Amniotic stem cell (primary cell): ENCODE measurements at places on chromosomes 7 and 10.

DNA sequence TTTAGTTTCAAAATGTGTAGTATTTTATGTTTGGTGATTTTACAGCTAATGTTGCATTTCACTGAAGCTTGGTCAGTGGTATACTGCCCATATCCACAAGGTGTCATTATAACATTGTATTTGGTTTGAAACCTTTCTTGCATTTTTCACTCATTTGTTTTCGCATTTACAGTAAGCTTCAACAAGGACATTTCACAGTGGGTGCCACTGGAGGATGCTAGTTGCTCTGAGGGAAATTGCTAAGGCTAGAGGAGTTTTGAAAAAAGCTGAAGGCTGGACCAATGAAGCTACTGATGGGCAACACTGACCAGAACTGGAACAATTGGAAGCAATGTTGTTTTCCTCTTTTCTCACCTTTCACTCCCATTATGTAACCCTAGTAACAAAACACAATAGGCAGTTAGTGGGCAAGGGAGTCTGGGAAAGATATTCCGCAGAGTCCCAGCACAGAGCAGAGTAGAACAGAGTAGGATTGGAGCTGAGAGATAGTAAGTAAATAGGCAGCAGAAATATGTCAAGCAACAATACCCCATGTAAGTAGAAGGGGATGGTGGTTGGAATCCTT is 23.6 kb upstream of the SRI start:
- DNase-seq, result no peak

DNA sequence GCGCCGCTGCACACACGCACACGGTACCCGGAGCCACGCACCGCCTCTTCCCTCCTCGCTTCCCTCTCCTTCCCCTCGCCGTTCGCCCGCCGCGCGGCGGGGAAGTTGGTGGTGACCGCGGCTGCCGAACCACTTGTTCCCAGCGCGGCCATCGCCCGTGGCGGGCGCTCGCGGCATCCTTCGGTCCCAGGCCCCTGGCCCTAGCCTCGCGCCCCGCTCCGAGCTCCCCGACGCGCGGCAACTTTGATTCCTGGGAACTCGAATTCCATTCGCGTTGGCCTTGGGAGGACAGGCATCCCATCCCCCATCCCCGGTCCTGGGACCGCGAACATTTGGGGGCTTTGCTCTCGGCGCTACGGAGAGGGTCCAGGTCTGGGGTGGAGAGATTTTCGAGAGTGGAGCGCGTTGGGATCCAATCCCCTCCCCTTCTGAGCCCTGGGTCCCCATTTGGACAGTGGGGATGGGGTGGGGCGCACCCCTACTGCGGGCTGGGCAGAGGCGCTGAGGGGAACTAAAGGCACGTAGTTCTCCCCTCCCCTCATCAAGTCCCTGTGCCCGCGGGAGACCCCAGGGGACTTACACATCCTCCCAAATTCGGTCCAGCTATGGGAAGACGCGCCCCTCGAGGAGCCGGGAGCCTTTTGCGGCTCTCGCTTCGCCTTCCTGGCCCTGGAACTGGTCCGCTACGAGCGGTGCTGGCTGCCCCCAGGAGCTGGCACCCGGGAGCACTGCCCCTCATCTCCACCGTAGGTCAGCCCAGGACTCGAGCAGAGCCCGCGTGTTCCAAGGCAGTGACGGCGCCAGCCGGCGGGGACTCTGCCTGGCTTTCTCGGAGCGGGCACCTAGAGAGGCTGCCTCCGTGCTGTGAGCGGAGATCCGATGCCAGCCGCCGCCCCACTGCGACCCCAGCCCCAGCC is 834 bp downstream of the CDH23 start:
- no peak for DNase-seq

DNA sequence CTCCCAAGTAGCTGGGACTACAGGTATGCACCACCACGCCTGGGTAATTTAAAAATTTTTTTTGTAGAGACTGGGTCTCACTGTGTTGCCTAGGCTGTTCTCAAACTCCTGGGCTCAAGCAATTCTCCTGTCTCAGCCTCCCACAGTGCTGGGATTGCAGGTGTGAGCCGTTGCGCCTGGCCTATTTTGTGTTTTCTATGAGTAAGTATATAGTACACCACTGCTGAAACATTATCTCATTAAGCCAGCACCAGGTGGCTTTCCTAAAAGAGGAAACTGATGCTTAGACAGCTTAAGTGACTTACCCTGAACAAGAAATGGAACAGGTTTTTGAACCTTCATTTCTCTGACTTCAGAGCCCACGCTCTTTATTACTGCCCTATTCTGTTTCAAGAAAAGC is 7.8 kb upstream of the PTPN12 start:
- no peak for DNase-seq

- no peak for DNase-seq
These were observed 5.1 kb upstream of the MACC1 start for GRCh38 chr7:20222219-20222828.

DNA sequence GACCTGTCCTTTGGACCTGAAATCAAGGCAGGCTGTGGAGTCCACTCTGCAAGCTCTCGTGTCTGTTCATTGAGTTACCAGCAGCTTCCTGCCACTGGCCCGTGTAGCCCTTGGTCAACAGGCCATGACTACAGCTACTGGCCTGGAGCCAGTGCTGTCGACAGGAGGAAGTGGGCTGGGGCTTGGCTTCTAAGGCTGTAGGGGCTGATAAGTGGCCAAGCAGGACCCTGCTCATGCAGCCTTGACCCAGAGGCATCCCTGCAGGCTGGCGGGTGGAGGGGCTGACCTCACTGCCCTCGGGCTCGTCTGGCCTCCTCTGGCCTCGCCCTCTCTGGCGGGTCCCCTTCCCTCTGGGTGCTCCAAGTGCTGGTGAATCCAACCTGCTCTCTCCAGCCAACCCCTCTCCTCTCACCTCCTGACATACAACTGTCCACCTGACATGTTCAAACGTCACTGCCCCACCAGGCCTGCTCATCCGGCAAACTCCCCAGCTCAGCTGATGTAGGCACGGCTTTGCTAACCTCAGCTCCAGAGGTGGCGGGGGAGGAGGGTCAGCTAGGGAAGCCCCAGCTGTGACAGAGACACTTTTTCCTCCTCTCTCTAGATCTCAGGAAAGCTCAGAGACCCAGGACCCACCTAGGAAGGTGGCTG is 188.6 kb upstream of the LYZL2 start:
- DNase-seq, result no peak

DNA sequence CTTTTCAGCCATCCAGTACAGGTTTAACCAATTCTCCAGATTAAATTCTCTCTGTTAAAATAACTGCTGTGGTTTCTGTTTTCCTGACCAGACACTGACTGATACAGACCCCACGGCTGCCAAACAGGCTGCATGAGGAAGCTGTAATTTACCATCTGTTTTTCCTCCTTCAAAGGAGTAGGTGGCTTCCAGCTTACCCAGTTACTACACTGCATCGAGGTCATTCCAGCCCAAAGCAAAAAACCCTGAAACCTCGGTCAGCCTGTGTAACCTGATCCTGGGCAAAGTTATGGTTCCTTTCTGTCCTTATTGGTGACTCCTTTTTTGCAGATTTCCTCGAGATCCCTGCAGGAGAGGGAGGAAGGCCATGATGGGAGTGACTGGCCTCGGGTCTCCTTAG is 27.9 kb upstream of the LOXL4 start:
- DNase-seq, result no peak

GRCh38 chr7:128893251-128894100 is 17.0 kb downstream of the KCP start:
- no peak for DNase-seq

DNA sequence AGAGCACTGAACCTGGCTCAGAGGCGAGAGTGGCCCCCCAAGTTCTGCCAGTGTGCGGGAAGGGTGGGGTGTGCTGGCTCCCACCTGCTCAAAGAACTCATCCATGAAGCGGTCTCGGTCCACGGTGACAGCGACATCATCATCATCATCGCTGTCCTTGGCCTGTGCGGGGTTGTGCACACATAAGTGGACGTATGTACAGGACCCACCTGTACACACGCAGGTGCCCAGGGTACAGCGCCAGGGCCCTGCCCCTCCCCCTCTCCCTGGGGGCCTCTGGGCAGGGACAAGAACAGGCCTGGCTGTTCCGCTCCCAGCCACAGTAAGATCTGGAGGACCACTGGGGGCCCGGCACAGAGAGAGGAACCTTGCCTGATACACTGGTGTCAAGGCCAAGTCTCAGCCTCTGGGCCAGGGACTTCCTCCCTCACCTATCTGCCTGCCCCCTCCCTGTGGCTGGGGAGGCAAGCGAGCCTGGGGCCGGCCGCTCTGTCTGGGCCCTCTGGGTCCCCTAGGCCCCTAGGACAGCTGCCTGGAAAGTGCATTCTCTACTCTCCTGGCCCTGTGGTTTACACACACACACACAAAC is 10.4 kb downstream of the STX1A start:
- DNase-seq, result no peak

DNA sequence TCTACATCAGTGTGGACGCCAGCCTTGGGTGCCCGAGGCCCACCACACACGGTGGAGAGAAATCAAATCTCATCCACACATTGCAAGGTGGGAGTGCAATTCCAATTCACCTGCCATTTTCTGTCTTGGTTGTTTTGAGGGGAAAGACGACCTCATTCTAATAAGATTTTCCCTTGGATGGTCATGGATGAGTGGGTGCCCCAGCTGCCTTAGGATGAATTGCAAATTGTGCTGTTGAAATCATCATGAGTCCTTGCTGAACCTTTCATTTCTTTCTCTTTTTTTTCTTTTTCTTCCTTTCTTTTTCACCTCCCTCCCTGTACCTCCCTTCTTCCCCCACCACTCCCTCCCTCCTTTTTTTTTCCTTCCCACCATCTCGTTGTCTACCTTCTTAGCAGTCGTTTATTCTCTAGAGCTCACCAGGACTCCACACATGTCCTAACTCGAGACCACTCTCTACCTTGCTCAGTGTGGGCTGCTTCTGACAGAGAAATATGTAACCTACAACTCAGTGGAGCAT is 266.9 kb upstream of the NFE2L3 start:
- DNase-seq, result no peak

GRCh38 chr7:24411226-24411625 is 127.2 kb downstream of the NPY start:
- no peak for DNase-seq

DNA sequence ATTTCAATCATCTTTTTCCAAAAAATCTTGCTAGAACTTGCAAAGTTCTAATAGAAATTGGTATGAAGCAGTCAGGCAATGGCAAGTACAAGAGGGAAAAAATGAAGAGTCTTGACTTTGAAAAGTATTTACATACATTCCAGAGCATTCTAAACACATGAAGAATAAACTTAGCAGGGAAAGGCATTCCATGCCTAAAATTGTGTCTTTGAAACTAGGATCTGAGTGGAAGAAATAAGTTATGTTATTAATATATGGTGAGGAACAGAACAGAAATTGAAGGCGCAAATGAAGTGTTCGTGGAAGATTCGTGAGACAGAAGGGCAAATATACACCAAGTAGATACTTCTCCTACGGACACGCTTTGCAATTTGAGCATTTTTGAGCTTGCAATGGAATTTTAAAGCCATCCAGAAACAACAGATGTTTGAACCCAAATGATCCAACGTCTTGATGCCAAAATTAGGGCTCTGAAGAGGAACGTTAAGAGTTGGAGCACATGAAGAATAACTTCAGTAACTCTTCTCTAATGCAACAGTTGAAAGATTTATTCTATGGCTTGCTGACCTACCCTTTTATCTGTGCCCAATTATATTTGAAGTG is 40.6 kb upstream of the SEPTIN7 start:
- DNase-seq, result no peak

DNA sequence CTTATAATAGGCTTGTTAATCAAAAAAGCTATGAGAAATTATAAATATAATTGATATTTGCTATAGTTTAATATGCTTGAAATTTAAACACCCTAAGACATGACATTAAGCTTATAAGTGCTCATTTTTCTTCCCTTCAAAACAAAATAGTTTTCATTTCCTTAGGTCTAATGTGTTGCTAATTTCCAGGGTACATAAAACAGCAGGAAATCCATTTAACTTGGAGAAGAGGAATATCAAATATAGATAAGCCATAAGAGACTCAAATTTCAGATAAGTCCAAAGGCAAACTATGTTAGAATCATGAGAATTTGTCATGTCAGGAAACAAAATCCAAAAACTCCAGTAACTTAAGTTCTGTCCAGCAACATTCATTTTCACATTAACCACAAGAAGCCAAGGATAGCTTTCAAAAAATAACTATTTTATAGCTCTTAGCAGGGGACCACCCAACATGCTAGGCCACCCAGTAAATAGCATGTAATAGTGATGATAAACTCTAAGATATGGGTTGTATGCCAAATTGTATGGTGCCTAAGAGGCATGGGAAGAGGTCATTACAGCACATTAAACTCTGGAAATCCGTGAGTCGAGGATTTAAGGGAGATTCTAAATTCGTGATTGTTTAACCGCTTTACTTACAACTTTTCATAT is 298.1 kb downstream of the CRPPA start:
- no peak for DNase-seq

DNA sequence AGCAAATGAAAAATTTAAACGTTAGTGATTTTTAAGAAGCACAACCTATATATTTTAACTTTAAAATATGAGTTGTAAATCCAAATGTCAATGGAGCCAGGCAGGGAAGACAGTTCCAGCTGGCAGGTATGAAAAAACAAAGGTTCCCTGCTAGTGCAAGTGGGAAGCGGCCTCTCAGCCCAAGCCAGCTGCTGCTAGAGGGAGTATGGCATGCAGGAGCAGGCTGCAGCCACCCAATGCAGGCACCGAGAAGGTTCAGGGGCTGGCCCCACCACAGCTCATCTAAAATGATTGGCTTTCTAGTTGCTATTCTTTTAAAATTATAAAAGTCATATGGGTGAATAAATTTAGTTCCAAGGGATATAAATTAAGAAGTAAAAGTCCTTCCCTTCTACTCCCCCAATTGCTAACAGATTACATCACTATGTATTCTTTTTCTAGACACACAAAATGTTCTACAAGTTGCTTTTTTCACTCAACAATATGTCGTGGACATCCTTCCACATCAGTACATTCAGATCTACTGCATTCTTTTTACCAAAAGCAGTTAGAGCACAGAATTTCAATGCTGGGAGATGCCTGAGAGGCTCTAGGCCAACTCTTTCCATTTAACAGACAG is 69.3 kb downstream of the SGMS1 start:
- DNase-seq, result no peak

GRCh38 chr10:95509251-95509650 is 51.9 kb downstream of the SORBS1 start:
- no peak for DNase-seq

- DNase-seq, result no peak
These were observed 41.3 kb upstream of the MTURN start for GRCh38 chr7:30093420-30093952.

- DNase-seq, result no peak
These were observed 103.4 kb upstream of the ANLN start for GRCh38 chr7:36286226-36286625.

DNA sequence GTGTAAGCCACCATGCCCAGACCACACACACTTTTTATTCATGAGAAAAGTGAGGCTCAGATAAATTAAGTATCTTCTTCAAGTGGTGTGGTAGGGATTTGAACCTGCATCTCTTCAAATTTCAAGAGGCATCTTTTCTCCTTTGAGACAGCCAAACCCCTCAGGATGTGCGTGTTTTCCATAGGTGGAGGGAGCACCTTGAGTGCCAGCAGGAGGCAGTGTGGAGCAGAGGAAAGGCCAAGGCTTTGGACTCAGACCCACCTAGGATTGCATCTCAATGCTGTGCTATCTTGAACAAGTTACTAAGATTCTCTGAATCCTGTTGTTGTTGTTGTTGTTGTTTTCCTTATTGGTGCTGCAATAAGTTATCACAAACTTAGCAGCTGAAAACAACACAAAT is 40.2 kb upstream of the MYL10 start:
- no peak for DNase-seq
